Panc1 (cell line): ENCODE measurements at places on chromosomes 1 and 21.

DNA sequence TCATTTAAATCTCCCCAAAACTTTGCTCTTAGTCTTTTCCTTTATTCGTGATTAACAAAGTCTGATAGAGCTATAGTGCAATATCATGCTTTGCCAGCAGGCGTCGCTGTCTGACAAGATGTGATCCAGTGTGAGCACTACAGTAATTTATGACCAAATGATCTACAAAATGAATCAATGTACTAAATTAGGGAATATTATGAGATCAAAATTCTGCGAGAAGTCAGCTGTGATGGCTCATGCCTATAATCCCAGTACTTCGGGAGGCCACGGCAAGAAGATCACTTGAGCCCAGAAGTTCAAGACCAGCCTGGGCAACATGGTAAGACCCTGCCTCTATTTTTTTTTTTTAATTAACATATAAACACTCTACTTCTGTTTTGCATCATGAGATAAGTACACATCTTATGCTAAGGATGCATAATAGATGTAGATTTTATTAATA is 3.6 kb upstream of the SPSB1 start:
- peak; percentile 88 for DNase-seq

- DNase-seq: no peak
Observed at GRCh38 chr1:46130606-46131005, 1.8 kb downstream of the PIK3R3 start.

GRCh38 chr1:41364442-41365319 is 3.4 kb downstream of the FOXO6 start:
- DNase-seq: no peak

- no peak for DNase-seq
Observed at GRCh38 chr1:161092621-161093028, 3.3 kb upstream of the NECTIN4 start.

- DNase-seq: no peak
Observed at GRCh38 chr1:67892476-67893125, 59.3 kb upstream of the GNG12 start.

GRCh38 chr1:36740446-36740845 is 257.7 kb upstream of the CSF3R start:
- DNase-seq: no peak

DNA sequence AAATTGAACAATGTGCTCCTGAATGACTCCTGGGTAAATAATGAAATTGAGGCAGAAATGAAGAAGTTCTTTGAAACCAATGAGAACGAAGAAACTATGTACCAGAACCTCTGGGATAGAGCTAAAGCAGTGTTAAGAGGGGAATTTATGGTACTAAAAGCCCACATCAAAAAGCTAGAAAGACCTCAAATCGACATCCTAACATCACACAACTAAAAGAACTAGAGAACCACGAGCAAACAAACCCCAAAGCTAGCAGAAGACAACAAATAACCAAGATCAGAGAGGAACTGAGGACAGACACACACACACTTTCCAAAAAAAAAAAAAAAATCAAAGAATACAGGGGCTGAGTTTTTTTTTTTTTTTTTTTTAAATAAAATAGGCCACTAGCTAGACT is 564.2 kb downstream of the SMYD3 start:
- no peak for DNase-seq

- DNase-seq: no peak
Observed at GRCh38 chr1:54069791-54070170, 16.4 kb downstream of the TCEANC2 start.
